Stimulated activated naive B cell treated with anti-CD40 and anti-IgM and Interleukin-4, amounts not matched to agents 10 μg/mL and 1 μg/mL and 100 μg/mL, for 72 hours (primary cell): ENCODE measurements at places on chromosomes 6 and 20.

- no peak for DNase-seq
Measured at GRCh38 chr6:134698228-134698627, 251.7 kb downstream of the ALDH8A1 start.

- no peak for DNase-seq
Measured at GRCh38 chr6:6543181-6543879, 45.2 kb upstream of the LY86 start.

GRCh38 chr6:134503585-134504281, 185.8 kb upstream of the SGK1 start:
- DNase-seq, result no peak

- no peak for DNase-seq
Measured at GRCh38 chr6:6815732-6816131, 227.2 kb downstream of the LY86 start.

GRCh38 chr20:36273414-36274180, 32.5 kb upstream of the DLGAP4 start:
- no peak for DNase-seq

DNA sequence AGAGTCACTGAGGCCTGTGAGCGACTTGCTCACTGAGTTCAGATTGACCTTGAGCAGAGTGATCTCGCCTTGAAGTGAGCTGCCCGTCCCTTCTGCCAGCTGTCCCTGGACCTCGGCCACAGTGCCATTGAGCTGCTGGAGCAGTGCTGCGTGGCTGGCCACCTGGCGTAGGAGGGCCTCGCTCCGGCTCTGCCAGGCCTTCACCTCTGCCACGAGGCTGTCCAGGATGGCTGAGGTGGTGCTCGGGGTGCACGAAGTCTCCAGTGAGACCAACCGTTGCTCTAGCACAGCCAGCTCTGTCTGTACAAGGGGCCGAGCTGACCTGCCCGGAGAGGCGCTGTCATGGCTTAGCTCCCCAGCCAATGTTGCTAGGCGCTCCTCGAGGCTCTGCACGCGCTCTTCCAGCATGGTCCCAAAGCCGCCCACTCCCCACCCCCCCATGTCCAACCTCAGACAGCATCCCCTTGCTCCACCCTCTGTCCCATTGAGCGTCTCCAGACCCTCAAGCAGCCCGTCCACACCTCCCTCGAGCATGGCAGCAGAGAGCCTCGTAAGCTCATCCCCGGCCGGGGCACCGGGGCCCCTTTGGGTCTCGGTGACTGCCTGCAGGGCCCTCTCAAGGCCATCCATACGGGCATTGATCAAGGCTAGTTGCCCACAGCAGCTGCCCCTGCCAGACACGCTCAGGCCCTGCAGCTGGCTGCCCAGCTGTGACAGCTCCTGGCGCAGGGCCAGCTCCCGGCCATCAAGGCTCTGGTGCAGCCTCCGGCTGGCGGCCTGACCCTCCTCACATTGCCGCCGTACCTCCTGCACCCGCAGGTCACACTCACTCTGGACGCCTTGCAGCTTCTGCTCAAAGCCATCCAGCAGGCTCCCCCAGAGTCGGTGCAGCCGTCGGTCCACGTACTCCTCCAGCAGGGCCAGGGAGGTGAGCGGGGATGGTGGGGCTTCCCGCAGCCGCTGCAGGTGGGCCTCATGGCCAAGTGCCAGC, 4.6 kb downstream of the EMILIN3 start:
- no peak for DNase-seq

DNA sequence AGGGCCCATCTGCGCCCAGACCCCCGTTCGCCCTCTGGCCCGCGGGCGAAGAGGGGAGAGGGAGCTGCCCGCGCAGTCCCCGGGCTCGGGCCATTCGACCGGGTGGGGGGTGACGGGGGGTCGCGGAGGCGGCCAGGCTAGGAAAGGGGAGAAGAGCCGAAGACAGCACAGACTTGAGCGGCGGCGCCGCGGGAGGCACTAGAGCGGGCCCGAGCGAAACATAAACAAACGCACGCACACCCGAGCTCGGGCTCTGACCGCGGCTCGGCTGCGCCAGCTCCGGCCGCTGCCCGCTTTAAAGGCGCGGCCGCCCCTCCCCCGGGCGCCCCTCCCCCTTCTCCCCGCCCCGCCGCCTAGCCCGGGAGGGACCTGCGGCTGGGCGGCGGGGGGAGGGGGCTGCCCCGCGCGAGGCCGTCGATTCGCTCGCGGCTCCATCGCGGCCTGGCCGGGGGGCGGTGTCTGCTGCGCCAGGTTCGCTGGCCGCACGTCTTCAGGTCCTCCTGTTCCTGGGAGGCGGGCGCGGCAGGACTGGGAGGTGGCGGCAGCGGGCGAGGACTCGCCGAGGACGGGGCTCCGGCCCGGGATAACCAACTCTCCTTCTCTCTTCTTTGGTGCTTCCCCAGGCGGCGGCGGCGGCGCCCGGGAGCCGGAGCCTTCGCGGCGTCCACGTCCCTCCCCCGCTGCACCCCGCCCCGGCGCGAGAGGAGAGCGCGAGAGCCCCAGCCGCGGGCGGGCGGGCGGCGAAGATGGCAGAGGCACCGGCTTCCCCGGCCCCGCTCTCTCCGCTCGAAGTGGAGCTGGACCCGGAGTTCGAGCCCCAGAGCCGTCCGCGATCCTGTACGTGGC, at the start of gene FOXO3:
TSS of gene FOXO3 (plus strand) at position 455 of the 846 bp plus-strand sequence. CDS start at position 747, 292 bp downstream.
- peak; percentile 70 for DNase-seq

GRCh38 chr6:89297695-89298351, 17.3 kb downstream of the GABRR2 start:
- DNase-seq, result peak; percentile 56

GRCh38 chr6:144646093-144647056, 361.2 kb downstream of the UTRN start:
- no peak for DNase-seq

GRCh38 chr6:40376113-40376650, 211.0 kb downstream of the LRFN2 start:
- no peak for DNase-seq
